Hippocampal formation (tissue), 2 donors: ENCODE measurements at places on chromosomes 6 and 20.

GRCh38 chr6:7900621-7901020 lies 10.0 kb downstream of the TXNDC5 start:
- DNase-seq, result no peak

- DNase-seq, result no peak
Measured at GRCh38 chr6:5305968-5306626, 44.8 kb downstream of the FARS2 start.

DNA sequence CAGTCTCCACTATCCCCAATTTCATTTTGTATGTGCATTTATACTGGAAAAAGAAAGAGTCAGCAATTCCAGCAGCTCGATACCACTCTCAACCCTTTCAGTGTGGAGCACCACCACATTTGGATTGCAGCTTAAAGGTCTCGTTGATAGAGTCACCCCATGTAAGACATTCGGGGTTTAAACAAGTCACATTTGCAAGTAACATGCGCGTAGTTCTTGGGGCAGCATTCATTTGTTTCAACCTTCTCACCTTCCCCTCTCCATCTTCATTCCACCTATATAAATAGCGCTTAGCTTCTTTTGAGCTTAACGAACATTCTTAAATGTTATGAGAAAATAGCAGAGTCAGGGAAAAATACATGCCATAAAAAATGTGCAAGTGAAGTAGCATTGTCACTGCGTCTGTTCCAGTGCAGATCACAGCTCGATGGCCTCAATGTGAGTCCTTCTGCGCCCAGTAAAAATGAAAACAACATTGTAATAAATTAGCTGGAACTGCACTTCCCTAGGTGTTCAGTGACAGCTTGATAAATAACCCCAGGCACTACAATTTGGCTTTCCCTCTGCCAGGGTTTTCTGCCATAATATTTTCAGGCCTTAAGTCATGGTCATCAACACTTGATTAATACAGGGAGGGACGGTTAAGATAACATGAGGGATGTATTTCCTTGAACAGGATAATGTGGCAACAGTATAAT lies 737.8 kb upstream of the NRSN1 start:
- no peak for DNase-seq

DNA sequence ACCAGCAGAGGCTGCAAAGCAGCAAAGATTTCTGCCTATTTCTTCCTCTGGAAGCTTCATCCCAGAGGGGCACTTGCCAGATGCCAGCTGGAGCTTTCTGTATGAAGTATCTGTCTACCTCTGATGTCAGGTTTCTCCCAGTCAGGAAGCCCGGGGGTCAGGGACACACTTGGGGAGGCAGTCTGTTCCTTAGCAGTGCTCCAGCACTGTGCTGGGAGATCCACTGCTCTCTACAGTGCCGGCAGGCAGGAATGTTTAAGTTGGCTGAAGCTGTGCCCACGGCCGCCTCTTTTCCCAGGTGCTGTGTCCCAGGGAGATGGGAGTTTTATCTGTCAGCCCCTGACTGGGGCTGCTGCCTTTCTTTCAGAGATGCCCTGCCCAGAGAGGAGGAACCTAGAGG lies 631.1 kb upstream of the HTR1E start:
- no peak for DNase-seq
